HCEC 1CT (cell line): ENCODE measurements at places on chromosomes 7 and 10.

GRCh38 chr10:23293145-23293724, 51.4 kb downstream of the C10orf67 start:
- peak; percentile 17 for DNase-seq

- no peak for DNase-seq
Observed at GRCh38 chr7:156969972-156970420, 20.5 kb downstream of the NOM1 start.

DNA sequence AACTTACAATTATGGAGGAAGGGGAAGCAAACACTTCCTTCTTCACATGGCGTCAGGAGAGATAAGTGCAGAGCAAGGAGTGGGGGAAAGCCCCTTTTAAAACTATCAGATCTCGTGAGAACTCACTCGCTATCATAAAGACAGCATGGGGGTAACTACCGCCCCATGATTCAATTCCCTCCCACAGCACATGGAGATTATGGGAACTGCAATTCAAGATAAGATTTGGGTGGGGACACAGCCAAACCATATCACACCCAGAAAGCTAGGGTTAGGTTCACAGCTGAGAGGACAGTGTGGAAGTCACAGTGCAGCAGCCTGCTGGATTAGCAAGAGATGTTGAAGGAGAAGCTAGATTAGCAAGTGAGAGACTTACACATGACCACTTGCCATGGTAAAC, 81.6 kb downstream of the CRTAC1 start:
- DNase-seq = no peak

DNA sequence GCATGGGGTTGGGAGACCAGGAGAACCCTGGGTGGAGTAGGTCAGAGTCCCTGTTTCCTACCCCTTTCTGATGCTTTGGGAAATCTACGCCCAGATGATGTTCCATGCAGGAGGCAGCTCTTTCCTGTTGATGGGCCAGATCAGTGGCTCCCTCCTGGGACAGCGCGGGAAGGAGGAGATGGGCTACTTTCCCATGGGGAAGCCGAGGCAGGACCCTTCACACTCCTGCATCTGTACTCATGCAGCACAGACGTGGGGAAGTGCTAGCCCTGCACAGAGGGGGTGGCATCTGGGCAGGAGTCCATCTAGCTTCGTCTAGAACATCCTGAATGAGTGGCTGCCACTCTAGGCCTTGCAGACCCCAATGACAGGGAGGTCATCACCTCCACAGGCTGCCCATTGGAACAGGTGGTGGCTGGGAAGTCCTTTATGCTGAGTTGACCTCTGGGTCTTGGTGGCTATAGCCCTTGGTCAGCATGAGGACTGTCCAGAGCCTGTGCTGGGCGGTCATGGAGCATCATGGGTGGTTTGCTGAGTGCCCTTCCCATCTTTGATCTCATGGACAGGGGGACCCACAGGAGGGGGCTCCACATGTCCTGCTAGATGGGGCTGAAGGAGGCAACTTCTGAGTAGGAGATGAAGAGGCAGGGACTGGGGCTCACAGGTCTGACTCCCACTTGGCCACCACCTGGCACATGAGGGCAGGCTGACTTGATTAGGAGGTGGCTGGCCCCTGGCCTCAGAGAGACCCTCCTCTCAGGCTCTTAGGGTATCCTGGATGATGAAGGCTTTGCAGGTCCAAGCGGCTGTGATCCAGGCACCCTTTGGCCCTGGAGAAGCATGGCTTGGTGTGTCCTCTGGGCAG, 24.6 kb downstream of the RAMP3 start:
- DNase-seq = no peak

- peak; percentile 51 for DNase-seq
Observed at GRCh38 chr10:132322586-132323048, 9.4 kb upstream of the LRRC27 start.

DNA sequence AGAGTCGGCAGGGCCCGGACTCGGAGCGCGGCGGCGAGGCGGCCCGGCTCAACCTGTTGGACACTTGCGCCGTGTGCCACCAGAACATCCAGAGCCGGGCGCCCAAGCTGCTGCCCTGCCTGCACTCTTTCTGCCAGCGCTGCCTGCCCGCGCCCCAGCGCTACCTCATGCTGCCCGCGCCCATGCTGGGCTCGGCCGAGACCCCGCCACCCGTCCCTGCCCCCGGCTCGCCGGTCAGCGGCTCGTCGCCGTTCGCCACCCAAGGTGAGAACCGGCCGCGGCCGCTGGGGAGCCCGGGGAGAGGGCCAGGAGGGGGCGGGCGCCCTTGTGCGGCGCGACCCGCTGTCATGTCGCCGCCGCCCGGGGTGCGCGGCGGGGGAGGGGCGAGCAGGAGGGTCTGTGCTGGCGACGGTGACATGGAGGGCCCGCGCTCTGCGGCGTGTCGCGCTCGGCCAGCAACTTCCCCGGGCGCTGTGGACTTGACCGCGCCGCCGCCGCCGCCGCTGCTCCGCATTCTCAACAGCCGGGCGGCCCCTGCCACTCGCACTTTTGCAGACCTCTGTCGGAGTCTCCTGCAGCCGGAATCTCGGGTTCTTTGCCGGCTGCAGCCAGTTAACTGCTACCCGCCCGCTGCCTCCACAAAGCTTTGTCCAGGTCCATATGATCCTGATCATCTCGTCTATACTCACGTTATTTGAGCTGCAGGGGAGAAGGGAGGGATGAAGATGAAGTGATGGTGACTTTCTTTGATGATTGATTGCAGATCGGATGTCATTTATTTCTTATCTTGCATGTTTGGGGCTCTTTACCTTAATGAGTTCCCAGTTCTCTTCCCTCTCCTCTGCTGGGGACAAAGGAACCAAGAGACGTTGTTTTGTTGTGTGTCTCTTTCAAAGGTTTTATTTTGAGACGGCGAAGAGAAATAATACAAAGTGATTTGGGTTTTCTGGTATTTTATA, 869 bp downstream of the TRIM24 start:
- DNase-seq = peak; percentile 46

DNA sequence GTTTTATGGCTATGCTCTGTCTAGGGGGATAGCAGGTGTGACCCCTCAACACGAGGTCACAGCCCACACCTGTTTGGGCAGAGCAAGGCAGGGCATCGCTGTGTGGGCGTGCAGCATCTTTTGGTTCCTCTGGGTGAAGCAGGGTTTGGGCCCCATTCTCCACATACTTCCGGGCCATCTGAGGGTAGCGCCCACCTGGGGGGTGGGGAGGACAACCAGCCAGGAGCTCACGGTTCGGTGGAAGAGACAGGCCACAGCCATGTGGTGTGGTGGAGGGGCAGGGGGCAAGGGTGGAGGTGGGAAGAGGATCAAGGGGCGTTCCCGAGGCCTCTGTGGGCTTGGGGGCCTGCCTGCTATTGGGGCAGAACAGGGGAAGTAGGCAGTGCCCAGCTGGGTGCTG, 2.4 kb downstream of the SH2B2 start:
- no peak for DNase-seq

DNA sequence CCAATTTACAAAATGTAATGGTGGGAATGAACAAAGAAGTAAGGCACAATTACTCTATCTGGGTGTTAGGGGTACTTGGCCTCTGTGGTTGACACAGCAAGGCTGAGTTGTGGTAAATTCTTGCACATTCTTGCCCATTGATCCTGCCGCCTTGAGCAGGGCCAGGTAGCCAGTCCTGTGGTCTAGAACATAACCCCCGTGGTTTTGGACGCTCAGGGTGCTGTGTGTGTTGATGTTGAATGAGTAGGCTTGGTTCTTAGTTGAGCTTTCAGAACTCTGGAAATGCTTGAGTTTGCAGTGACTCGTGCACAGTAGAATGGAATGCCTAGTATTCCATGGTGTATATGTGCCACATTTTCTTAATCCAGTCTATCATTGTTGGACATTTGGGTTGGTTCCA, 42.3 kb upstream of the CDHR3 start:
- no peak for DNase-seq

DNA sequence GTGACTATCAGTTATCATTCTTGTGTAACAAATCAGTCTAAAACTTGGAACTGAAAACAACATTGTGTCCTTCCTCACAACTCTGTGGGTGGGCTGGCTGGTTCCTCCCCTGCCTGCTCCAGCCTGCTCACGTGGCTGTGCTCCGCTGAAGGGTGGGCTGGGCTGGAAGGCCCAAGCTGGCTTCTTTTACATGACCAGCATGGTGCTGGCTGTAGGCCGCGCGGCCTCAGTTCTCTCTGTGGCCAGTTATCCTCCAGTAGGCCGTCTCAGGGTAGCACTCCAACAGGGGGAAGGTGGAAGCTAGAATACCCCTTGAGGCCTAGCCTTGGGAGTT, 11.3 kb downstream of the ADAMTS14 start:
- DNase-seq = no peak

DNA sequence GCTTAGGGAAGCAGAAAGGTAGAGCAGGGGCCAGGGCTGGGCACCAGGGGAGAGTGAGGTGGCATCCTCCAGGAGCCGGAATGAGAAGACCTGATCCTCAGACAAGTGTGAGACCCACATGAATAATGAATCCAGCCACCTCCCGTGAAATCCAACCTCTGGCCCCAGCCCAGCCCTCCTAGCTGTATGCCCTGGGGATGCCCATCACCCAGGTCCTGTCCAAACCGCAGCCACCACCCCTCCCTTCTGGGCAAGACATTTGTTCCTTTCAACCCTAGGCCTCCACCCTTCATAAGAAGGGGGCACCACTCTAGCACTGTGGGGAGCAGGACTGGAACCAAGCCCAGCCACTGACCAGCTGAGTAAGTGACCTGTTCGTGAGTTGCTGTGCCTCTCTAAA, 9.7 kb downstream of the PDZD7 start:
- no peak for DNase-seq

GRCh38 chr10:79260811-79261740, 86.2 kb upstream of the PPIF start:
- no peak for DNase-seq

DNA sequence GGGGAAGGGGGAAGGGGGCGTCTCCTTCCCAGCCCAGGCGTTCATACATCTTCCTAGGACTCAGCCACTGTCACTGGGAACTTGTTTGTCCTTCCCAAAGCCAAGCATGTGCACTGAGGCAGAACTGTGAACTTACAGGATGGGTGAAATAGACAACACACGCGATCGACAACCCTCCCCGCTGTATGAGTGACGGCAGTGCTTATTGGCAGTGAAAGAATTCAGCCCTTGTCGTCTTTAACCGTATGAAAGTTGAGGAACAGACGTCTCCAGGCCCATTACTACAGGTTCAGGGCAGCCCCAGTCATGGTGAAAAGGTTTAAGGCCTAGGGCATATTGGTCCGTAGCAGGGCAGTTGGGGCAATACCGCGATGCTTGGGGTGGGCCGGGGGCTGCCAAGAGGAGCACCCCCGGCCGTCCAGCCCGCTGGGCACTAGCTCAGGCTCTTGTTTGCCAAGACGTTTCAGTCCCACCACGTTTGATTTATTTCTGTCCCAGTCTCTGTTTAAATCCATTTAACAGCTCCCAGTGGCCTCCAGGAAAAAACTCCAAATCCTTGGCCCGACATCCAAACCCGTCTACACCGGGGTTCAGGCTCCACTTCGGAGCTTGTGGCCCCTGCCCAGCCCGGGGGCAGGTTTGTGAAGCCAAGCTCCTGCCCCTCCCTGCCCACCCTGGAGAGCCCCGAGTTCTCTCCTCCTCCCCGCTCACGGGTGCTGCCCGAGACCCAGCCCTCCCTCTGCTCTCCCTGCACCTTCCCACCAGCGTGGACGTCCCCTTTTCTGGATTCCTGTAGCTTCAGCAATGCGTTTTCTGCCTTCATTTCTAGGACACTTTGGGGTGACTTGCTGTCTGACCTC, 159.8 kb downstream of the DNAJB6 start:
- DNase-seq = no peak

DNA sequence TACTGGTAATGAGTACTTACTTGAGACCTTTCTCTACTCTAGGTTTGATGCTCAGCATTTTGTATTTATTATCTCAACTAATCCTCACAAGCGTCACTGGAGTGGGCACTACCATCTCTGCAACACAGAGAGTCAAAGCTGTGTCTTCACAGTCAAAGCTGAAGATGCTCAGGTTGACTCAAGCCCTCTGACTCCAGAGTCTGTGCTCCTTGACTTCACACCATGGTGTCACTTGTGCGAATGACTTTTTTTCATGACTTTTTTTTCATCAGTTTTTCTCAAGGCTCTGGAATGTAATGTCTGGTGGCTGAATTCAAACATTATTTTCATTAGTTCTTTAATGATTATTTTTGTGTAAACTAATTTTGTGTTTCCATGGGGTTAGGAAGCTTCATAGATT, 30.4 kb upstream of the TARP start:
- DNase-seq = no peak

DNA sequence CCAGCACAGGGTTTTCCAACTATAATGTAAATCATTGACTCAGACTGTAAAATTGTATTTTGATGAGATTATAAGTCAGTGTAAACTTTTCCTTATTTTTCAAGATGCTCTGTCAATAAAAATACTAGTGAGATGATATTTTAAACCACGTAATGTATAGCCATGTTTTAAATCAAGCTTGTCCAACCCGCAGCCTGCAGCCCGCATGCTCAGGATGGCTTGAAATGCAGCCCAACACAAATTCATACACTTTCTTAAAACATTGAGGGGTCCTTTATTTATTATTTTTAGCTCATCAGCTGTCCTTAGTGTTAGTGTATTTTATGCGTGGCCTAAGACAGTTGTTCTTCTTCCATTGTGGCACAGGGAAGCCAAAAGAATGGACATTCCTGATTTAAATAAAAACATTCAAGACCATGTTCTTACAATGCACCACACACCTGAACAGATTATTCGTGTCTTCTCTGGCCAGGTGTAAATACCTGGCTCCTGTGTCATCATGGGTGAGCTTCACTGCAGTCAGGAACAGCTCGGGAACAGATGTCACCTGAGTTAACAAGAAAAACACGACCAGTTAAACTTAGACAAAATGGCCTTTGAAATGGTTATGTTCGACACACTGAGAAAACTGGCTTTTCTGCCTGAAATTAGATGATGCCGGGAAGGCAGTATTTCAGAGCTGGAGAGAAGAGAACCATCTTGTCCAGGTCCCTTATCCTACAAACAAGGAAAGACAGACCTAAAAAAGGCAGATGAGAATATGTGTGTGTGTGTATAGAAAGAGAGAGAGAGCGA, 5.9 kb downstream of the PITRM1 start:
- DNase-seq = no peak

- no peak for DNase-seq
Observed at GRCh38 chr7:107810626-107811025, 7.6 kb upstream of the SLC26A3 start.

- no peak for DNase-seq
Observed at GRCh38 chr10:103171278-103171677, 21.8 kb downstream of the NT5C2 start.

GRCh38 chr10:97499561-97500296, 1.0 kb downstream of the UBTD1 start:
- DNase-seq = peak; percentile 68

- no peak for DNase-seq
Observed at GRCh38 chr10:43825421-43825820, 176.7 kb upstream of the ZNF32 start.

GRCh38 chr10:112115781-112116385, 67.7 kb downstream of the GPAM start:
- peak; percentile 18 for DNase-seq

DNA sequence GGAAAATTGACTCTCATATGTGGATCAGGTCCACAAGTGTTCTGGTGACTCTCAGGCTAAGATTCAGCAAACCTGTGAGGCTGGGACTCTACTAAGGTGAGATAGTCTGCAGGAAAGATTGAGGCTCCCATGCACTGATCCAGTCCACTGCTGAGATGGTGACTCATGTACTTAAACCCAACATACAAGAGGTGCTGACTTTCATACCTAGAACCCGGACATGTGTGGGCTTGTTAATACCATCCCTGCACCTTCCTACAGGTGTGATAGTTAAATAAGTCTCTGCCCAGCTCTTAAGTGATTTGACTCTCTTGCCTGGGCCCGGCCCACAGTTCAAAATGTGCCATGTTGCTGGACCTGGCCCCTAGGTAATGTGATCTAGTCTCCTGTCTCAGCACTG, 27.1 kb upstream of the ZNF107 start:
- DNase-seq = no peak
